Ascending aorta (tissue), 2 donors: ENCODE measurements at places on chromosomes 11 and 22. TPM values are rescaled to one million over a fixed set of nuclear protein-coding genes. Genes with fewer than 3 reads are reported as not detected.

DNA sequence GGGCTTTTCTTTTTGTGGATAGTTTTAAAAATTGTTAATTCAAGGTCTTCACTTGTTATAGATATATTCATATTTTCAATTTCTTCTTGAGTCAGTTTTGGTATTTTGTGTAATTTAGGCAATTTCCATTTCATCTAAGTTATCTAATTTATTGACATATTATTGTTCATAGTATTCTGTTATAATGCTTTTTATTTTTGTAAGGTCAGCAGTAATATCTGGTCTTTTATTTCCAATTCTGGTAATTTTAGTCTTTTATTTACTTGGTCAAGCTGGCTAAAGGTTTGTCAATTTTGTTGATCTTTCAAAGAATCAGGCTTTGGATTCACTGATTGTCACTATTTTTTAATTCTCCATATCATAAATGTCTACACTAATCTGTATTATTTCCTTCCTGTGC, 60.1 kb downstream of the HORMAD2 start:
- no peak overlapping the region for H3K4me3 ChIP-seq
- H3K27ac ChIP-seq = no peak overlapping the region
- H3K36me3 ChIP-seq = no peaks in the 10 kb centered on the region

- H3K4me1 ChIP-seq = no peaks in the 10 kb centered on the region
- no peak for DNase-seq
- H3K36me3 ChIP-seq = no peaks in the 10 kb centered on the region
- H3K27ac ChIP-seq = no peak overlapping the region
Observed at GRCh38 chr11:5285703-5286340, 15.9 kb downstream of the OR51B4 start.

DNA sequence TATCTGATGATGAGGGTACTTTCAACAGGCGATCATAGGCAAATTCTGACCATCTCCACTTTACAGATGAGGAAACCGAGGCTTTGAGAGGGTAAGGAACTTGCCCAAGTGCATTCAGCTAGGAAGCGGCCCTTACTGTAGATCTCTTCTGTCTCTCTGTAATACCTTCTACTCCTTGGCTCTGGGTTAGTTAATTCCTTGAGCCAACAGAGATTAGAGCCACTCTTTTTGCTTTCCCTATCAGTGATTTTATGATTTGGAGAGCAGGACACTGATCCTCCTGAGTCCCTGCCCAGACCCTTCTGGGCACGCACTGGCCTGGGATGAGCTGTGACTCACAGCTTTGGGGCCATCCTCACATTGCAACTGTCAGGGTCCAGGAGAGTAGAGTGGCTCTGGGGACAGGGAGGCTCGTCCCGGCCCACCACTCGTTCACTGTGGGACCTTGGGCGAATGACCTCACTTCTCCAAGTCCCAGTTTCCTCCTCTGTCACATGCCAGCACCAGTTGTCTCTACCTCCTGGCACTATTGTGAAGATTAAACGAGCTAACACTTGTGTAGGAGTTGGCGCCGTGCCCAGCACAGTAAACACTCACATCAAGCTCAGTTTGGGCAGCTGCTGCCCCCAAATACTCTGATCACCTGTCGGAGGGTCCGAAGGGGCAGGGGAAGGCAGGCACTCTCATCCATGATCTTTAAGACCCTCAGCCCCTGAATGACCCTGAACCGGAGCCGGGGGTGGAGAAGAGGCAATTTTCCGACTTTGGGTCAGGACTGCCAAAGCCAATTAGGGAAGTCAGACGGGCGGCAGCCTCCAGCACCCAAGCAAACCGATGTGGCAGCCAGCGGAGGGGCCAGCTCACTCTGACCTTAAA, 235.0 kb downstream of the MIAT start:
- H3K36me3 ChIP-seq = no peaks in the 10 kb centered on the region
- H3K27me3 ChIP-seq = no peaks in the 10 kb centered on the region
- H3K4me3 ChIP-seq = no peak overlapping the region
- DNase-seq = no peak
- H3K4me1 ChIP-seq = peaks cover 22% of the 10 kb centered on the region

DNA sequence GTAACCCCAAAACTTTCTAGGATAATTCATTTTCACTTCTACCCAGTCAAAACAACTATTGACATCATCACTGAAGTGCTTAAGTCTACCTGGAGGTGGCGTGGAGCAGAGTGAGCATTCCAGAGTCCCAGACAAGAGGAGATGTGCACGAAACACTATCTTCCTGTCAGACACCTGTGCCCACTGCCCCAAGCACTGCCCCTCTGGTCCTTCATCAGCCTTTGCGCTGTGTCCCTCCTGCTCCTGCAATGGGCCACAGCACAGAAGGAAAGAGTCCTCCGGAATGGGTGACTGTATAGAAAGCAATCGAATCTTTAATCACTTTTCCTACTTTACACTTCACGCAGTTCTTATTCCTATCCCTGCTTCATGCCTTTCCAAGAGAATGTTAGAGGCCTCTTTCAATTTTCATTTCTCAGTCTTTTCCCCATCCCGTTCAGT, 512 bp upstream of the GRIA4 start:
- H3K36me3 ChIP-seq = no peaks in the 10 kb centered on the region
- peak overlapping the region; percentile 58 for H3K4me3 ChIP-seq
- no peak for DNase-seq
- H3K27me3 ChIP-seq = no peaks in the 10 kb centered on the region
- no peaks in the 10 kb centered on the region for H3K4me1 ChIP-seq

GRCh38 chr11:86569109-86569508, 103.3 kb downstream of the ME3 start:
- no peaks in the 10 kb centered on the region for H3K36me3 ChIP-seq
- H3K27ac ChIP-seq = no peak overlapping the region
- DNase-seq = no peak
- no peak overlapping the region for H3K4me3 ChIP-seq

DNA sequence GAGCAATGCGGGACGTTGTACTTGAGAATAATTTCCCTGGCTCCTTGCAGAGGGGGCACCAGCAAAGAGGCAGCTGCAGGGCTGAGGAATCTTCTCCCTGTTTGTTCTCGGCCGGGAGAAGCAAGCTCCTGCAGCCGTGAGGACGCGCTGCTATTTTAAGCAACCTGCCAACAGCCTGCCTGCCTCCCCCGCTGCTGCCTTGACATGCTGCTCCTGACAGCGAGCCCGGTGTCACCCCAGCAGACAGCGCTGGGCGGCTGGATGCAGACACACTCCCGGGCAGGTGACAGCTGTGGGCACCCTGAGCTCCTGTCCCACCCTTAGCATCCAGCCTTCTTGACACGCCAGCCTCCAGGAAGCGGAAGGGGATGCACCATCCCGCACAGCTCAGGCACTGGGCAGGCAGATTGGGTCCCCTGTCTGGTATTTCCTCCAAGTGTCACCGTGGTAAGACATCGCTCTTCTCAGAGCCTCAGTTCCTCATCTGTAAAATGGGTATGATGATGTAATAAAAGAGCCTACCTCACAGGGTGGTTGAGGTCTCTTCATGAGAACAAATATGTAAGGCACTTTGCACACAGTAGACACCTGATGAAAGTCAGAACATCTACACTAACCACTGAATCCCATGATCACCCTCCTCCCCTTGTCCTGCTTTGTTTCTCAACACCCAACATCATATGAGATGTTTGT, 530.6 kb downstream of the MN1 start:
- H3K4me3 ChIP-seq = no peak overlapping the region
- no peaks in the 10 kb centered on the region for H3K27me3 ChIP-seq
- H3K27ac ChIP-seq = no peak overlapping the region
- no peak for DNase-seq
- no peaks in the 10 kb centered on the region for H3K36me3 ChIP-seq

- no peak overlapping the region for H3K27ac ChIP-seq
- no peaks in the 10 kb centered on the region for H3K27me3 ChIP-seq
- no peak overlapping the region for H3K4me3 ChIP-seq
Observed at GRCh38 chr11:134384406-134384805, 27.6 kb downstream of the B3GAT1 start.

GRCh38 chr11:83813296-83813695, 527.1 kb upstream of the CCDC90B start:
- H3K27ac ChIP-seq = no peak overlapping the region
- H3K27me3 ChIP-seq = no peaks in the 10 kb centered on the region
- H3K4me1 ChIP-seq = no peaks in the 10 kb centered on the region
- H3K36me3 ChIP-seq = no peaks in the 10 kb centered on the region
- no peak overlapping the region for H3K4me3 ChIP-seq

DNA sequence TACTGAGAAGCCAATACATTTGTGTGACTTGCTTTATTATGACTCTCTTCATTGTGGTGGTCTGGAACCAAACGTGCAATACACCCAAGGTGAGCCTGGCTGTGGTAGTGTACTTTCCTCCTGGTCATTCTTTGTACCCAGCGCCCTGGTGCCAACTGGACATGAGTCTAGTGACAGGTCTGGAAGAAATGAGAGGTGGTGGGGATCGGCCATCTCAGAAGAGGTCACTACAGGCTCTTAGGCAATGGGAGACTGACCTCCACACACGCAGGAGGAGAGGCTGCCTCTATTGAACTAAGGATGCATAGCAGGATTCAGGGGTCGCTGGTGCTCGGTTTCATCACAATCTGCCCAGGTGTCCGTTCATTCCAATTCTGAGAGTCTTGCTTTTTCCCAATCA, 56.4 kb upstream of the RTL6 start:
- no peaks in the 10 kb centered on the region for H3K36me3 ChIP-seq
- no peaks in the 10 kb centered on the region for H3K4me1 ChIP-seq
- H3K27ac ChIP-seq = no peak overlapping the region
- H3K27me3 ChIP-seq = no peaks in the 10 kb centered on the region
- no peak overlapping the region for H3K4me3 ChIP-seq

DNA sequence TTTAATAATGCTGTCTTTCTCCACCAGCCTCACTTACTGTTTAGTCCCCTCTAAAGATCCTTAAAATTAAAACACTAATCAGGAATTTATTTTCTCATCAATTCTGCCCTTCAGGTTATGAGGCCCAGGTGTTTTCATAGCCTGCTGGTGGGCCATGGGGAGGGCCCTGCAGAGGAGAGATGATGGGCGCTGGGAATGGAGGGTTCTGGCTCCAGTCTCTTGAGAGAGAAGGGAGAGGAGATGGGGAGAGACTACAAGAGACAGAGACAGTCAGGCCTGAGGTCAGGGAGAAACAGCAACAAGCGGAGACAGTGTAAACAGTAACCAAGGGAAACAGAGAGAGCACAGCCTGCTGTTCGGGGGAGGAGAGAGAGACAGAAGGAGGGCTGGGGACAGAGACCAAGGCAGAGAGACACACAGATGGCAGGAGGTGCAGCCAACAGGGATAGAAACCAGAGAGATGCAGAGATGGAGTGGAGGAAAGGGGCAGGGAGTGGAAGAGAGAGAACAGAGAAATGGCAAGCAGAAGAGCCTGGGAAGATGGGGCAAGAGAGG, 187.3 kb upstream of the SYT13 start:
- no peak overlapping the region for H3K4me3 ChIP-seq
- H3K4me1 ChIP-seq = no peaks in the 10 kb centered on the region
- H3K27ac ChIP-seq = no peak overlapping the region
- no peak for DNase-seq

- no peaks in the 10 kb centered on the region for H3K27me3 ChIP-seq
- no peaks in the 10 kb centered on the region for H3K4me1 ChIP-seq
- H3K4me3 ChIP-seq = no peak overlapping the region
Observed at GRCh38 chr22:41273128-41273527, 12.9 kb downstream of the RANGAP1 start.

- DNase-seq = peak; percentile 25
- no peak overlapping the region for H3K27ac ChIP-seq
- no peaks in the 10 kb centered on the region for H3K36me3 ChIP-seq
Observed at GRCh38 chr11:116109228-116109627, 605.0 kb upstream of the CADM1 start.

GRCh38 chr11:46640036-46640788, 22.9 kb downstream of the ATG13 start:
- no peaks in the 10 kb centered on the region for H3K4me1 ChIP-seq
- no peak for DNase-seq
- peaks cover 17% of the 10 kb centered on the region for H3K36me3 ChIP-seq
- H3K27ac ChIP-seq = no peak overlapping the region
- no peak overlapping the region for H3K4me3 ChIP-seq

DNA sequence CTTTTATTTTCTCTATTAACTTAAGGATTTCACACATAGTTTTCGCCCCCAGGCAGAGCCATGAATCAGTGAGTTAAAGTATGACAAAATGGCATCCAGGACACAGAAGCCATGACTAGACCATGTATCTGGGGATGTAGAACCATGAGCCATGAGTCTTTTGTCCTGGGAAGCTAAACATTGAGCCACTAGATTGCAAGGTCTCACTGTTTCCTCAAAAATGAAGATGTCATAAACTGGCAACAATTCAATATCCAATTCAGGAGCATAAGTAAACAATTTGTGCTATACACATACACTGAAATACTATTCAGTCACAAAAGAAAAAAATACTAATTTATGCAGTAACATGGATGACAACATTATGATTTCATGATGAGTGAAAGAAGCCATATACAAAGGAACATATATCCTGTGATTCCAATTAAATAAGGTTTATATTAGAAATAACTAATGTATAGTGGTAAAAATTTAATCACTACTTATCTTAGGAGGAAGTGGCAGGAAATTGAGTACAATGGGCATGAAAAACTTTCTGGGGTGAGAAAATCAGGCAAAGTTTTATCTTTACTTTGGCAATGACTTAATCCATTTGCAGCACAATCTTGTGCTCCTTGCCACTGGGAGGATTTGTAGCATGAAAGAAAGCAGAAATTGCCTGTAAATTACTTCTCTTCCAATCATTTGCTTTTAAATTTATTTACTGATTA, 28.5 kb upstream of the CARD16 start:
- H3K27ac ChIP-seq = no peak overlapping the region
- DNase-seq = no peak
- no peaks in the 10 kb centered on the region for H3K4me1 ChIP-seq
- H3K4me3 ChIP-seq = no peak overlapping the region
- no peaks in the 10 kb centered on the region for H3K36me3 ChIP-seq

DNA sequence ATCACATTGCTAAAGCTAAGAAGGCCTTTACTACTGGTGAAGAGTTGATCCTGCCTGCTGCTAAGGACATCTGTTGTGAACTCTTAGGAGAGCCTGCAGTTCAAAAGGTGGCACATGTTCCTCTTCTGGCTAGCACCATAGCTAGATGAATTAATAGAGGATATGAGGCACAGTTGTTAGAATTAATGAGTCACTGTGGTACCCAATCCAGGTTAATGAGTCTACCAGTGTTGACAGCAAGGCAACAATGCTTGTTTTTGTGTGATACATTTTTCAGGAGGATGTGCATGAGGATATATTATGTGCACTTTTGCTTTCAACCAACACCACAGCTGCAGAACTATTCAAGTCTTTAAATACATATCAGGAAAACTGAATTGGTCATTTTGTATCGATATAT, 12.0 kb downstream of the C11orf58 start:
- H3K36me3 ChIP-seq = peaks cover 98% of the 10 kb centered on the region
- no peaks in the 10 kb centered on the region for H3K4me1 ChIP-seq

GRCh38 chr11:77208535-77208934, 80.5 kb downstream of the MYO7A start:
- H3K4me1 ChIP-seq = no peaks in the 10 kb centered on the region
- no peak for DNase-seq
- no peak overlapping the region for H3K27ac ChIP-seq
- no peaks in the 10 kb centered on the region for H3K27me3 ChIP-seq
- H3K36me3 ChIP-seq = no peaks in the 10 kb centered on the region

GRCh38 chr11:90288212-90288821, 65.5 kb upstream of the CHORDC1 start:
- no peak for DNase-seq
- H3K27ac ChIP-seq = no peak overlapping the region
- H3K4me1 ChIP-seq = no peaks in the 10 kb centered on the region
- no peaks in the 10 kb centered on the region for H3K27me3 ChIP-seq
- no peak overlapping the region for H3K4me3 ChIP-seq

The OR52E8 gene
- not detected for total RNA-seq

The APOBEC3B gene
- 0.64 TPM for total RNA-seq

The OOSP2 gene
- total RNA-seq = not detected

The RFPL2 gene
- total RNA-seq = not detected

The TMEM86A gene
- 4.8 TPM for total RNA-seq

The MYEOV gene
- total RNA-seq = not detected

The MN1 gene
- 23.0 TPM for total RNA-seq

The GCAT gene
- total RNA-seq = 4.5 TPM

The PAFAH1B2 gene
- total RNA-seq = 60.7 TPM

The PANX1 gene
- total RNA-seq = 24.4 TPM

The WNT11 gene
- total RNA-seq = 11.7 TPM
